Breast epithelium (tissue), 4 donors: ENCODE measurements at places on chromosomes 7 and 10.
A peak's percentile ranks its signal among the peaks of the same experiment; 100 is the strongest.

DNA sequence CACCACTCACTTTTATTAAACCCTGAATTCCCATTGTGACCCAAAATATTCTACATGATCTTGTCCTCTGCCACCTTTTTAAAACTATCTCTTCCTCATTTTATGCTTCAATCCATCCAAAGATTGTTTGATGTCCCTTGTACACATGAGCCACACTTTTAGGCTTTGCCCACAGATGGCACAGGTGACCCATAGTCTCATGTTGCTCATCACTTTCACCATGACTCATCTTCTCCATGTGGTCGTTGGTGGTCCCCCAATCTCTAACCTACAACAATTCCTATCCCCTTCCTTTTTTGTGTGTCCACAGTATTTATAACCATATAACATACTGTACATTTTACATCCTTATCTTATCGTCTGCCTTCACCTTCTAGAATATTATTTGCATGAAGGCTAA, 271.5 kb upstream of the ZWINT start:
- H3K27ac ChIP-seq, result no peak overlapping the region
- no peak for DNase-seq
- no peak overlapping the region for H3K4me3 ChIP-seq

GRCh38 chr7:79702116-79702515, 248.6 kb upstream of the MAGI2 start:
- H3K27ac ChIP-seq, result no peak overlapping the region
- no peaks in the 10 kb centered on the region for H3K4me1 ChIP-seq
- H3K4me3 ChIP-seq, result no peak overlapping the region
- H3K27me3 ChIP-seq, result no peaks in the 10 kb centered on the region
- H3K36me3 ChIP-seq, result no peaks in the 10 kb centered on the region

DNA sequence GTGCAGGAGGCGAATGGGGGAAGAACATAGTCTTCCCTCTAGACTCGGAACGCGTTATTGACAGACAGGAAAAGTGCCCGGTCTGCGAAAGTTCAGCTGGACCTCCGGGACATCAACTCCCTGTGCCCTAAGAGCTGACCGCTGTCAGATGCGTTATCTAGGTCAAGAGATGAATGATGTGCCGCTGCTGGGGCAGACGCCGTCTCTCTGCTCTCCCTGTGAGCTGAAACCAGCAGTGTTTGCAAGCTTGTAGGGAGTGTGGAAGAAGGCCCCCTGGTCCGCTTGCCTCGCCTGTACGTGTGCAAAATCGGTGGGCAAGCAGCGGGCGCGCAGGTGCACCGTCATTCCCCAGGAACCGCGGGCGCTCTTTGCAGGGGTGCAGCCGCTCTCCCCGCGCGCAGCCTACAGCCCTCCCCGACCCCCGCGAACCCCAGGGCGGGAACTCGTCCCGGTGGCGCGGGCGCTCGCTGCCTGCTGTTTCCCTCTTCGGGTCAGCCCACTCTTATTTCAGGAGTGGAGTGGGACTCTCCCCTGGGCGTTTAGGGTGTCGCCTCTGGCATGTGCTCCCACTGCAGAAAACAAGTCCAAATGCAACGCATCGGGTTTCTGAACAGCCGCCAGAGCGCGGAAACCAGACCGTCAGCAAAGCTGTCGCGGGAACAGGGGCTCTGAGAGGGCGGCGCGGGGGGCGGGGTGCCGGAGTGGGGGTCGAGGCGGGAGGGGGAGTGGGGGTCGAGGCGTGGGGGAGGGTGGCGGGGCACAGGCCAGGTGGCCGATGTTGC, 1.8 kb upstream of the PFKFB3 start:
- H3K4me3 ChIP-seq, result peak overlapping the region; percentile 89
- H3K27ac ChIP-seq, result peak overlapping the region; percentile 90
- H3K36me3 ChIP-seq, result no peaks in the 10 kb centered on the region
- peaks cover 19% of the 10 kb centered on the region for H3K4me1 ChIP-seq

- no peak overlapping the region for H3K4me3 ChIP-seq
- no peaks in the 10 kb centered on the region for H3K4me1 ChIP-seq
- H3K27me3 ChIP-seq, result peaks cover 3% of the 10 kb centered on the region
- no peak overlapping the region for H3K27ac ChIP-seq
- DNase-seq, result no peak
These were observed 1121.4 kb downstream of the XPNPEP1 start for GRCh38 chr10:108801775-108802517.

- no peak for DNase-seq
- no peaks in the 10 kb centered on the region for H3K4me1 ChIP-seq
- H3K27ac ChIP-seq, result no peak overlapping the region
- H3K36me3 ChIP-seq, result no peaks in the 10 kb centered on the region
These were observed 195.8 kb upstream of the MKLN1 start for GRCh38 chr7:131131746-131132431.

GRCh38 chr10:62638062-62638477, 166.4 kb upstream of the ADO start:
- no peaks in the 10 kb centered on the region for H3K4me1 ChIP-seq
- no peak overlapping the region for H3K4me3 ChIP-seq
- no peak for DNase-seq

DNA sequence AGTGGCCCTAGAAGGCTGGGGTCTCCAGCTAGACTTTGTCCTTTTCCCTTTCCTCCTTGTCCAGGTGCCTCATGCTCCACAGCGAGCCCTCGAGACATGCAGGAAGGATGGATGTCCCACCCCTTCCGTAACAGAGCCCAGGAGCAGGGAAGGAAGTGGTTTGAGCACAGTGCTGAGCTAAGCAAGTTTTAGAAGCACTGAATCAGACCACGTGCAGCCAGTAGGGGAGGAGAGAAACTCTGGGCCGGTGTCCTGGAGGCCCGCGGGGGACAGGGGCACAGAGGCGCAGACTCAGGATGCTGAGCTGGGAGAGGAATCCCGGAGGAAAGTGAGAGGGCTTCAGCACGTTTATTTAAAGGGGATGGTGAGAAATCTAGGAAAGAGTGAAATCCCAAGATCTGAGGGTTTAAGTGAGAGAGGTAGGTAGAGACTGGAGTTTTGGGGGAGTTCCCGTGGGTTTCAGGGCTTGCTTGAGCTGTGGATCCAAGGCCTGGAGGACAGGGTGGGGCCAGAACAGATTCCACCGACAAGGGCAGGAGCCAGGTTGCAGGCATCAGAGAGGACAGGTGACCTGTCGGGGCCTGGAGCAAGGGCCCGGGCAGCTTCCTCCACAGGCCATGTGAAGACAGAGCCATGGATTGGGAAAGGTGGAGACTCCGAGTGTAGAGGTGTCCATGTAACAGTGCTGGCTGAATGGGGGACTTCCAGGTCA, 4.4 kb upstream of the IRF5 start:
- no peak overlapping the region for H3K27ac ChIP-seq
- no peaks in the 10 kb centered on the region for H3K4me1 ChIP-seq
- H3K4me3 ChIP-seq, result no peak overlapping the region
- no peaks in the 10 kb centered on the region for H3K27me3 ChIP-seq

DNA sequence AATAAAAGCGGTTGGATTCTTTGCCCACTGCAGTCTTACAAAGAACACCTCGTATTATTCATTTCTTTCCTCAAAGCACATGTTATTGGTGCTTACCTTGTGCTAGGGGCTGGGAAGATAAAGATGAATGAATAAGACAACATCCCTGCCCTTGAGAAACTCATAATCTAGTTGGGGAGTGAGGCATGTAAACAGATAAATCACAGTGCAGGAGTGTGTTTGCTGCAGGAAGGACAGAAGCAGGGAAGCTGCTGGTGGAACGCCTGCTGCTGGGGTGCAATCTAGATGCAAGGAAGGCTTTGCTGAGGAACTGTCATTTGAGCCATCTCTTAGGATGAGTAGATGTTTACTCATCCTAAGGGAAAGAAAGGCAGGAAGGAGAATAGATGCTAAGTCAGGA, 135.6 kb downstream of the TMEM178B start:
- no peaks in the 10 kb centered on the region for H3K36me3 ChIP-seq
- no peak overlapping the region for H3K27ac ChIP-seq
- no peaks in the 10 kb centered on the region for H3K27me3 ChIP-seq
- H3K4me1 ChIP-seq, result no peaks in the 10 kb centered on the region
- H3K4me3 ChIP-seq, result no peak overlapping the region

DNA sequence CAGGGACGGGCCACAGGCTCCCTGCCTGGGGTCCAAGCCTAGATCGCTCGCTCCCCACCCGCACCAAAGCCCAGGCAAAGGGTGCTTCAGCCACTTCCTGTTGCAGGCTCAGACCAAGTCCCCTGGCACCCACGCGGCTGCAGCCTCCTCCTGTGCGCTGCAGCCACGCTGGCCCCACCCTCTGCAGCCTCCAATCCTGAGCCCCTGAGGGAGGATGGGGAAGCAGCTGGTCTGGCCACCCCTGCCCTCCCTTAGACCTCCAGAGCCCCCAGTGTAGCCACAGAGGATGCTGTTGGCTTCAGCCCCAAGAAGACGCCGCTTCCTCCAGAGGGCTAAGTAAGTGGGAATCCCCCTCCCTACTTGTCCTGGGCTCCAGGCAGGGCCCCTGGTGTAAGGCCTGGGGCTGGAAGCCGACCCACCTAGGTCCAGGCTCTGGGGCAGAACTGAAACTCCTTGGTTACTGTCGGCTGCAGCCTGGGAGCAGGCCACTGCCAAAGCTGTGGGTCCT, 9.4 kb downstream of the LIMK1 start:
- peak overlapping the region; percentile 51 for H3K4me3 ChIP-seq
- H3K27me3 ChIP-seq, result no peaks in the 10 kb centered on the region
- H3K4me1 ChIP-seq, result peaks cover 15% of the 10 kb centered on the region
- no peak for DNase-seq

DNA sequence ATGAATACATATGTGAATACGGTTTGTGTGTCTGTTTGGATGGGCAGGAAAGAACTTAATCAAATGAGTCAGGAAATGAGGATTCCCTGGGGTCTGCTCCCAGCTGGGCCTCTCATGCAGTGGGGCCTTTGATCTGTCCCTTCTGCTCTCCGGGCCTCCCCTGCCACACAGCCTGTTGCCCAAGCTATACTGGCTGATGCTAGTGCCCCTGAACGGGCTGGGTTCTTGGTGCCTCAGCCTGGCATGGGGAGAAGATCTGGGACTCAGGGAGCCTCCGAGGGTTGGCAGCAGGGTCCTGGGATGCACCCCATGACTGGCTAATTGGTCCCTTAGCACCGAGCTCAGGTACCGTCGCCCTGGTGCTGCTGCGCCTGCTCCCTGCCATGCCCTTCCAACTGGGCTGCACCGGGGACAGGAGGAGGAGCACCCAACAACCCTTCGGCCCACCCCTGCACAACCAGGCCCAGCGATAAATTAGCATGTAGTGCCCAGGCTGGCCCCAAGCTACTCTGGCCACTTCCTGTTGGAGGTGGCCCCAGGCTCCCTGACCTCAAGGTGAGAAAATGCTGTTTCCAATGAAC, 59.9 kb upstream of the DUSP5 start:
- H3K27me3 ChIP-seq, result no peaks in the 10 kb centered on the region
- no peak overlapping the region for H3K27ac ChIP-seq
- H3K4me1 ChIP-seq, result no peaks in the 10 kb centered on the region

- H3K36me3 ChIP-seq, result no peaks in the 10 kb centered on the region
- H3K27ac ChIP-seq, result no peak overlapping the region
- no peaks in the 10 kb centered on the region for H3K27me3 ChIP-seq
- DNase-seq, result no peak
- no peak overlapping the region for H3K4me3 ChIP-seq
- no peaks in the 10 kb centered on the region for H3K4me1 ChIP-seq
These were observed 164.3 kb downstream of the CELF2 start for GRCh38 chr10:11181978-11182377.

- H3K27ac ChIP-seq, result no peak overlapping the region
- no peaks in the 10 kb centered on the region for H3K4me1 ChIP-seq
- DNase-seq, result no peak
- H3K27me3 ChIP-seq, result no peaks in the 10 kb centered on the region
- no peaks in the 10 kb centered on the region for H3K36me3 ChIP-seq
- H3K4me3 ChIP-seq, result no peak overlapping the region
These were observed 164.6 kb upstream of the SH2B2 start for GRCh38 chr7:102122026-102122425.

DNA sequence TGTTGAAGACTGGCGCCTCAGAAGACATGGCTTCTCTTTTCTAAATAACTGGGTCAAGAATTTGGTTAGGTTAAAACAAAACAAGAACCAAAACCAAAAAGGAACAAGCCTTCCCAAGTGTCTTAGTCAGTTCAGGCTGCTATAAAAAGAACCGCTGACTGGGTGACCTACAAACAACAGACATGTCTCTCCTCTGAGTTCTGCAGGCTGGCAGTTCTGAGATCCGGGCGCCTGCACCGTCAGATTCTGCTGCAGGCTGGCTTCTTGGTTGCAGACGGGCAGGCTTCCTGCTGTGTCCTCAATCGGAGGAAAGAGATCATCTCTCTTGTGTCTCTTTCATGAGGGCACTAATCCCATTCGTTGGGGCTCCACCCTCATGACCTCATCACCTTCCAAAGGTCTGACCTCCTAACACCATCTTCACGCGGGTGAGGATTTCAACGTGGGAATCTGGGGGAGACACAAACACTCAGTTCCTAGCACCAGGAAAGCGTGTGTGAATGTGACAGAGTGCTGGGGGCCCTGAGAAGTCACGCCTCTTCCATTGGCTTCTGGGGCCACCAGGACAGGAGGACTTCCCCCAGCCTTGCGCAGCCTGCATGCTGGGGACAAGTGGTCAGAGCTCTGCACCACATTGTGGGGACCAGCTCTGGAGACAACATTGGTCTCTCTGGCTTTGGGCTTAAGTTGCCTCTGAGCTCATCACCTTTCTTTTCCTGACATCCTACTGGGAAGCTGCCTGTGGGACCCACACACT, 63.1 kb downstream of the ASB13 start:
- H3K4me3 ChIP-seq, result no peak overlapping the region
- no peak for DNase-seq
- no peaks in the 10 kb centered on the region for H3K36me3 ChIP-seq
- H3K27ac ChIP-seq, result no peak overlapping the region
- H3K27me3 ChIP-seq, result no peaks in the 10 kb centered on the region
- no peaks in the 10 kb centered on the region for H3K4me1 ChIP-seq

GRCh38 chr10:17768957-17769356, 17.0 kb downstream of the TMEM236 start:
- H3K36me3 ChIP-seq, result no peaks in the 10 kb centered on the region
- no peak for DNase-seq
- no peaks in the 10 kb centered on the region for H3K27me3 ChIP-seq

- peak overlapping the region; percentile 77 for H3K4me3 ChIP-seq
- DNase-seq, result no peak
- no peaks in the 10 kb centered on the region for H3K36me3 ChIP-seq
- H3K27ac ChIP-seq, result peak overlapping the region; percentile 75
- H3K27me3 ChIP-seq, result peaks cover 11% of the 10 kb centered on the region
- H3K4me1 ChIP-seq, result no peaks in the 10 kb centered on the region
These were observed 148.2 kb downstream of the CELF2 start for GRCh38 chr10:11165591-11166543.

DNA sequence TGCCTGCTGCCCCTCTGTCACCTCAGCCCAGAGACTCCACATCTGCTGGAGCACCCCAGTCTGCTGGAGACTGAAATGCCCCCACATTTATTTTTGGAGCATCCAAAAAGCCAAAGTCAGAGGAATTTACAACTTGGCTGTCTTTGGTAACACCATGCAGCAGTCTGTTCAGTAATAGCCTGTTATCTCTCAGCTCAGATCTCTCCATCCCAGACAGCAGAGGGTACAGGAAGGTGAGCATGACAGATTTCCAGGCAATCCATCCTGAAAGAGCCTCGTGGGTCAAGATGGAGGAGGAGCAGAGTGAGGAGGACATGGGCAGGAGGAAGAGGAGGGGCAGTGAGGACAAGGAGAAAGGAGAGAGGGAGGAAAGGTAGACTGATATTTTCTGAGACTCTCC, 55.9 kb downstream of the GRID1 start:
- DNase-seq, result no peak
- H3K36me3 ChIP-seq, result no peaks in the 10 kb centered on the region
- no peak overlapping the region for H3K27ac ChIP-seq
